IPS-NIHi11 (cell line): ENCODE measurements at places on chromosomes 12 and 14.

DNA sequence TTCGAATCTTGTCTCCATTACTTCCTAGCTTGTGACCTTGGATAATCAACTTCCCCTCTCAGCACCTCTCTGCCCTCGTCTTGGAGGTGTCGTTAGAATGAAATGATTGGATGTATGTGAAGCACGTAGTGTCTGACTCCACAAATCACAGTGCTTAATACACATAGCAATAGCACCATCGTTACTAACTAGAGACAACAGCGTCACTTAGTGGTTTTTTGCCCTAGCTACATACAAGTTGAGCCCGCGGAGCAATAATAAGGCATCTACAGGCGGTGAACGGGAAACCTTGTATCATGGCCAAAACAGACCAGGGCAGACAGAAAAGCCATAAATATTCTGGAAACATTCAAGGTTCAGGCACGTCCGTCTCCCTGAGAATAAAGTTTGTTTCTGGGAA lies 154.9 kb downstream of the ASCL4 start:
- DNase-seq, result peak; percentile 54

GRCh38 chr12:116547955-116548501 lies 11.2 kb upstream of the MAP1LC3B2 start:
- no peak for DNase-seq

GRCh38 chr12:31724557-31724956 lies 4.3 kb downstream of the AMN1 start:
- no peak for DNase-seq

DNA sequence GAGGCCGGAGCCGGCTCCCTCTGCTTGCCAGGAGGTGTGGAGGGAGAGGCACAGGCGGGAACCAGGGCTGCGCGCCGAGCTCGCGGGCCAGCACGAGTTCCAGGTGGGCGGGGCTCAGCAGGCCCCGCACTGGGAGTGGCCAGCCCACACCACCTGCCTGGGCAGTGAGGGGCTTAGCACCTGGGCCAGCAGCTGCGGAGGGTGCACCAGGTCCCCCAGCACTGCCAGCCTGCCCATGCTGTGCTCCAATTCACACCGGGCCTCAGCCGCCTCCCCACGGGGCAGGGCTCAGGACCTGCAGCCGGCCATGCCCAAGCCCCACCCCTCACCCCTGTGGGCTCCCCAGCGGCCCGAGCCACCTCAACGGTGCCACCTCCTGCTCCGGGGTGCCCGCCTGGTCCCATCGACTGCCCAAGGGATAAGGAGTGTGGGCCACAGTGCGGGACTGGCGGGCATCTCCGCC lies 72.4 kb upstream of the PPP2R5C start:
- no peak for DNase-seq

- DNase-seq, result no peak
Observed at GRCh38 chr12:29574500-29574899, 77.0 kb upstream of the OVCH1 start.

- no peak for DNase-seq
Observed at GRCh38 chr12:123498126-123498825, 35.2 kb downstream of the RILPL1 start.

GRCh38 chr12:97513950-97514349 lies 51.3 kb downstream of the RMST start:
- DNase-seq, result no peak

DNA sequence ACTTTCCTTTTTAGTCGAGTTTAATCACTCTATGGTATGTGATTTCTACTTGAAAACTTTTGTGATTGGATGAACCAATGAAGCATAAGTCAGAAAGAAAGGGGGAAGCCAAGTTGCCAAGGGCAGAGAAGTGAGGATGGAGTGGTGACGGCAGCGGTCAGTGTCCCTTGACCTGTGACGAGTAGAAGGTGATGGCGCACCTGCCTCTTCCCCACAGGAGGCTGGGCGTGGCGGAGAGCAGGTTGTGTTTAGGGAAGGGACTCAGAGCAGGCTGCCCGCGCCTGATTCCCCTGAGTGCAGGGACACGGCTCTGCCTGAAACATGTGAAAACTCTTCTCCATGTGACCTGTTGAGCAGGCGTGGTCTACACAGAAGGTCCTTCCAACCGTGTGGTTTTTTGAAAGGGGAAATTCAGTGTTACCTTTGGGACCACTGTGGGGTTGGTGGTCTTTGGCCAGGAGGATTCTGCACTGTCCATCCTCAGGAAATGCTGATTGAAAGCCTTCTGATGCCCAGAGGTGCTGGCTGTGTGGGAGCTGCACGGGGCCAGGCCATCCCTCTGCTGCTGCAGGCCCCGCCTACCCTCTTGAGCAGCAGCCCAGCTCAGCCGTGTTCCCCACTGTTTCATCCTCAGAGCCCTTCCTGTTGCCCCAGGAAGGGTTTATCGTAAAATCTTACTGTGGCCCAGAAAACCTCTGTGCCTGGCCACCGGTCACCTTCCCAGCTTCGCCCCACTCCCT lies 23.5 kb upstream of the AMN start:
- DNase-seq, result no peak

DNA sequence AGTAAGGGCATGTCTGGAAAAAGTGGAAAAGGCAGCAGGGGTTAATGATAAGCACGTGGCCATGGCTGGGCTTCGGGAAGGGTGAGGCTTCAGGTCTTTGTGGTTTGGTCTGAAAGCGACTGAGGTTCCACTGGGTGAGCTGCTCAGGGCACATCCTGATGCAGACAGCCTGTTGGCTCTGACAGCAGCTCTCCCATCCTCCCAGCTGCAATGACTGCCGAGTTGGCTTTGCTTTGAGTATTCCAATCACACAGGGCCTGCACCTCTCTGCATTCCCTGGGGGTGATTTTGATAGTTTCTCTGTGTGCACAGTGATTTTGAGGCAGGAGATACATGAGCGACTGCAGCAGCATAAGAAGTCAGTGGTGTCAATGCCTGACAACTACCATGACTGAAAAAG lies 390.7 kb downstream of the APAF1 start:
- no peak for DNase-seq

DNA sequence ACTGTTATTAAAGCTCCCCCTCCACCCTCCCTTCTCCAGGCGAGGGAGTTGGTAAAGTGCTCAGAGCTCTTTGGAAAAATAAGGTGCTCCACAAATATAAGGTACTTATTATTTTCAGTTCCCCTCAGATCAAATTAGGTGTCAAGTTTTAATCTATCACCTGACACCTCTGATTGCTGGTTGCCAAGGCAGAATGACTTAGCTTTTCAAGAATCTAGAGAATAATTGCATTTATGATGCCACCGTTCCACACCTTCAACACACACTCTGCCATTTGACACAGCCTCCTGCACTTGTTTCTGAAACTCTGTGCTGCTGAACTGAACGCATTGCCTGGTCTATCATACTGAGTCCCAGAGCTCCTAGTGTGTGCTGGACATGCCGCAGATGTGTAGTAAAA lies 128.6 kb downstream of the CRACR2A start:
- no peak for DNase-seq

DNA sequence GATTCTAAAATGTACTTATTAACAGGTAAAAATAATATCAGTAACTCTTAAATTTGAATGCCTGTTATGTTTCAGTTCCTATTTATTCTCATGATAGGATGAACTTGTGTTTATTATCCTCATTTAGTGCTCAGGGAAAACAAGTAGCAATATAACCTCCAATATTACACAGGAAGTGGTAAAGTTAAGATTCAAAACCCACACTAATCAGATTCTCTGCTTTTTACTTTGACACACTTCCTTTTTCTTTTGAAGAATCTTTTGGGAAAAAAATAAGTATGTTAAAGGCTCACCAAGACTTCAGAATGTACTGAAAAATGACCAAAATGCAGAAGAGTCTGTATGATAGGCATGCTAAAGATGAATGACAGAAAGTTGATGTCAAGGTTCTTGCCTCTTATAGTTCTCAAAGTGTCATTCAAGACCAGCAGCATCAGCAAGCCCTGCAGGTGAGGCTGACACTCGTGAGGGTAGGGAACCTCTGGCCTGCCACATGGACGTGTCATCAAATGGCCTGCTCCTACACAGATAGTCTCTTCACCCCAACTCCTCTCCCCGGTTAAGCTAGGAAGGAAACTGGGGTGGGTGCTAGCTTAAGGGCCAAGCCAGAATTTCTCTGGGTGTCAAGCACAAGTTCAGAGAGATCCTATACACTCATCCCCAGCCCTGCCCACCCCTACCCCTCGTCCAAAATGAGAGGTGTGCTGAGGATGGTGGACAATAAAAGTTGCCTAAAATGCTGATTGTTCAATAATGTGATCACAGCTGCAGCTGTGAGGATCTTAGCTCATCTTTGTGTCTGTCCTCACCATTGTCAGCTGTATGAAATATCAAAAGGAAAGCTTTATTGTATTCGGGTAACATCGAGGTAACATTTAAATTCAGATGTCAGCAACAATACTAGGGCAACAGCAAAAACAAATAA lies 6.3 kb downstream of the TBPL2 start:
- no peak for DNase-seq

GRCh38 chr12:3173008-3173553 lies 95.9 kb downstream of the TSPAN9 start:
- DNase-seq, result no peak

GRCh38 chr14:100129161-100129589 lies 30.3 kb downstream of the DEGS2 start:
- DNase-seq, result no peak

GRCh38 chr12:75651342-75651695 lies 139.9 kb upstream of the KRR1 start:
- DNase-seq, result no peak

GRCh38 chr14:31206536-31207286 lies 882 bp downstream of the HECTD1 start:
- DNase-seq, result peak; percentile 42

- DNase-seq, result no peak
Observed at GRCh38 chr12:29086325-29087271, 62.5 kb upstream of the FAR2 start.

DNA sequence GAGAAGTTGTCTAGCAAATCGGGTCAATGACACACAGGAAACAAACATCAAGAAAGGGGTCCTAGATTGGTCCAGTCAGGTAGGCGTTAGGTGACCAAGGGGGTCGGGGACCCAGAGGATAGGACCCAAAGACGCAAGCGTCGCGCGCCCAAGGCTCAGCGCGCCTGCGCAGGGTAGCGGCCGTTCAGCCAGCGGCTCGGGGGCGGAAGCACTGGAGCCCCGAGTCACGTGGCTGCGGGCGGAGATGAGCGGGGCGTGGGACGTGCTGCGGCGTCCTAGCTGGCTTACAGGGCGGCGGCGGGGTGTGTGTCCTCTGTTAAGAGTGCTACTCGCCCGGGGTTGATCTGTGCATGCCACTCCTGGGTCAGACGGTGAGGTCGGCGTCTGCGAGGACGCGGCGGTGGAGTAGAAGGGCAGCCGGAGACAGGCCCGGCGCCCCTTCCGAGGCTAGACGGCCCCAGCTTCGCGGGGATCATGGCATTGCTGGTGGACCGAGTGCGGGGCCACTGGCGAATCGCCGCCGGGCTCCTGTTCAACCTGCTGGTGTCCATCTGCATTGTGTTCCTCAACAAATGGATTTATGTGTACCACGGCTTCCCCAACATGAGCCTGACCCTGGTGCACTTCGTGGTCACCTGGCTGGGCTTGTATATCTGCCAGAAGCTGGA lies at the start of gene SLC35E3:
Gene SLC35E3 (plus strand): TSS at position 273 of the 668 bp plus-strand sequence. CDS start 202 bp downstream, at position 475.
- DNase-seq, result peak; percentile 99

- no peak for DNase-seq
Observed at GRCh38 chr12:12364787-12365445, 8.0 kb downstream of the BORCS5 start.

- no peak for DNase-seq
Observed at GRCh38 chr12:124921200-124922031, 7.0 kb upstream of the UBC start.

GRCh38 chr12:132513070-132513398 lies 23.1 kb downstream of the FBRSL1 start:
- no peak for DNase-seq

DNA sequence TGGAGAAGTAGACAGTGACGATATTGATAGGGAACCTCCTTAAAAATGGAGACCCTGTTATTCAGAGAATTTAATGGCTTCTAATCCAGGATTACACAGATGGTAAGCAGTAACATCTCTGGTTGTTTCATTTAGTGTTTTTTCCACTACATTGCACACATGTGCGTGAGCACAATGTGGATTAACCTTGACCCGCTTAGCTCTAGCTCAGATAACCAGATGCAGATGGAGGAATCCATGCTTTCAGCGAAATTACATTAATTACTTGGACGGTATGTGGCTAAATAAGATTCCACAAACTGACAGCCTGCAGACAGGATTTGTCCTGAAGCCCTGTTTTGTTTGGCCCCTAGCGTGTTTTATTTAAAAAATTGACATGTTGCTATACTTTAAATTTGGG lies 378.4 kb downstream of the CCDC91 start:
- DNase-seq, result no peak

DNA sequence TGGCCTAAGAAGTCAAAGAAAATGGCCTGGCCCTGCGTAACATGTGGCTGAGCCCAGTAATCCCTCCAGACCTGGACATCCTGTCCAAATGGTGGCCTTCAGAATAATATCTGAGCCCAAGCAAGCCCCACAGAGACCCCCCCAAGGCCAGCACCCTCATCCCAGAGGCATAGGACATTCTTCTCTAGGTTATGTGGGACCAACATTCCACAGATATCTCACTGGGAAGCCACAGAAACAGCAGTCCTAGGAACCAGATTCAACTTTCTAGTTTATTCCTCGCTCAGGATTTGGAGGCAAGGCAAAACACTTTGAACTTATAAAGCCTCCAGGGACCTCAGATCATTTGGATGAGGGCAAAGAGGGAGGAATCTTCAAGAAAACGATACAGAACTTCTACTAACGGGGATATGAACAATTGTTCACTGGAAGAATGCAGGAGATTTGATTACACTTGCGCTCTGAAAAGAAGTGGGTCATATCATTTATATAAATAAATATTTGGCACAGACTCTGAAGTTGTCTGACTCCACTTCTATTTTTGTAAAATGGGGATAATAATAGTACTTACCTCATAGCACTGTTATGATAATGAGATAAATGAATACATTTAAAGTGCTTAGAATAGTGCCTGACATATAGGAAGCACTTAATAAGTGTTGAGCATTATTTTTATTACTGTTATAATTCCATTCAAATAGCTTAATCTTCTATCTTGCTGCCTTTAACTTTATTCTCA lies 171.5 kb downstream of the NUAK1 start:
- DNase-seq, result no peak

- DNase-seq, result peak; percentile 24
Observed at GRCh38 chr14:22226381-22226780, 362.6 kb downstream of the DAD1 start.

GRCh38 chr12:106866426-106867080 lies 89.2 kb upstream of the TMEM263 start:
- DNase-seq, result no peak

DNA sequence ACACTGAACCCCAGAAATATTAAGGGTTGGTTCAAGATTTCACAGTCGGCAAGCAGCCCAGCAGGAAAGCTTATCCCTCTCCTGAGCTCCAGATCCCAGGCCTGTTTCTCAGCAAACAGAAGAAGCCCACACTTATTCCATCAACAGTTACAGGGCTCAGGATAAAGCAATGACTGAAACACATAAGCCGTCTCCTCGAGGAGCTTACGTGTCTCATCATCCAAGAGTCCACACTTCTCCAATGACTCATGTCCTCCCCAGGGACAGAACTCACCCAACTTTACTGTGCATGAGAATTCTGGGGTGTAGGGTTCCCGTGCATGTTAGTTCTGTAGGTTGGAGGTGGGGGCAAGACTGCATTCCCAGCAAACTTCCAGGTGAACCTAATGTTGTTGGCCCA lies 31.2 kb downstream of the GSC start:
- no peak for DNase-seq
